HTR-8/SVneo (cell line): ENCODE measurements at places on chromosomes 16 and 17.

GRCh38 chr16:67392301-67393059, 818 bp downstream of the TPPP3 start:
- no peak for DNase-seq

GRCh38 chr17:34246446-34246845, 8.6 kb upstream of the CCL2 start:
- DNase-seq = no peak

DNA sequence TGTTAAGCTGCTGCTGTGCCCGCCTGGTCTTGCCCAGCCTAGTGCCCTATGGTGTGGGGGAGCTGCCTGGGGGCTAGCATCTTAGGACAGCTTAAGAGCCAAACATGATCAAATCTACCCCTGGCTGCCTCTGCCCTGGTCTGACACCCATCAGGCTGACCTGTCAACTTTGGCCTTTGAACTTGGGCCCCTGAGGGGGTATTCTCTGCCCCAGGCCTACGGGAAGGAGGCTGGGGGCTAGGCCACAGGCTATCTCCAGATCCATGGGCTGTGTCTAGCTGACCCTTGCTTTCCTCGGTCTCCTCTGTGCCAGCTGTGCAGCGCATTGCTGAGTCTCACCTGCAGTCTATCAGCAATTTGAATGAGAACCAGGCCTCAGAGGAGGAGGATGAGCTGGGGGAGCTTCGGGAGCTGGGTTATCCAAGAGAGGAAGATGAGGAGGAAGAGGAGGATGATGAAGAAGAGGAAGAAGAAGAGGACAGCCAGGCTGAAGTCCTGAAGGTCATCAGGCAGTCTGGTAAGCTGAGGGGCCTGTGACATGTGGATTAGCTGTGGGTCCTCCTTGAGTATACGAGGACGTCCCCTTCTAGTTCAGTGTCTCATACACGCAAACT, 3.3 kb upstream of the STARD3 start:
- DNase-seq = no peak

- DNase-seq = no peak
These were observed 38.4 kb upstream of the ENDOV start for GRCh38 chr17:80376531-80376930.

GRCh38 chr17:66476014-66476413, 173.6 kb downstream of the PRKCA start:
- no peak for DNase-seq

GRCh38 chr17:49664706-49665211, 13.1 kb downstream of the SPOP start:
- no peak for DNase-seq

DNA sequence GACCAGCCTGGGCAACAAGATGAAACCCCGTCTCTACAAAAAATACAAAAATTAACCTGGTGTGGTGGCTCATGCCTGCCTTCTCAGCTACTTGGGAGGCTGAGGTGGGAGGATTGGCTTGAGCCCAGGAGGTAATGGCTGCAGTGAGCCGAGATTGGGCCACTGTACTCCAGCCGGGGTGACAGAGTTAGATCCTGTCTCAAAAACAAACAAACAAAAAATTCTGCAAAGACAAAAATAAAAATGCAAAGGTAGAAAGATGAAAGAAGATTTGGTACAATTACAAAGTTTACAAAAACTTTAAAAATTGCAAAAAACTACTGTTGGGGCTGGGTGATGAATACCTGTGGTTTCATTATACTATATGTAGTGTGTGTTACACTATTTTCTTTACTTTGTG, 5.5 kb upstream of the CDH1 start:
- DNase-seq = no peak

DNA sequence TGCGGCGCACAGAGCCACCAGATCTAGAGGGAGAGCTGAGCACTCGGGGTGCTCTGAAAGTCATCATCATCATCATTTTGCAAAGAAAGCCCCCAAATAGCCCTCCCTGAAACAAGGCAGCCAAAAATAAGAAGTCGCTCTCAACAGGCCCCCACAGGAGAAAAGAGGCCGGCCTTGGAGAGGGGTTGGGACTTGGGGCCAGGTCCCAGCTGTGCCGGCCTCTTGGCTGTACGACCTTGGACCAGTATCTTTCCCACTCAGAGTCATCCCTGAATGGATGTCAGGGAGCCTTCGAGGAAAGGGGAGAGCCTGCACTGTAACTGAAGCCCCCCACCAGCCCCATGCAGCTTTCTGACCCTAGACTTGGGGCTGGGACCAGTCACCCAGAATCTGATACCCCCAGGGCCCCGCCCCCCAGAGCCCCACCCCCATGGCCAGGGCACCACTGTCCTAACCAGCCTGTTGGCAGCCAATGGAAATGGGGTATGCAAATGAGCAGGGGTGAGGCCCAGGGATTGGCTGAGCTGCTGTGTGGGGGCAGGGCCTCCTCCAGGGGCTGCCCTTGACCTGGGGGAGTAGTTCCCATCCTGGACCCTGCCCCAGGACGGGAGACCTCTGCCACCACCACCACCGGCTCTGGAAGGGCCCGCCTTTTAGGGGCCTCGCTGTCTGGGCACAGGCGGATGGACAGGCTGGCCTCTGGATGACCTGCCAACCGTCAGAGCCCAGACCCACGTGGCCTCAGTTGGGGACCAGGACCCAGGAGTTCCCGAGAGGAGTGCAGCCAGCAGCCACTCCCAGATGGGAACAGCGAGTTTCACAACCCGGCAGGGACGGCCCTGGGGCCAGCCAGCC, 15.4 kb downstream of the ZFPM1 start:
- DNase-seq = no peak

DNA sequence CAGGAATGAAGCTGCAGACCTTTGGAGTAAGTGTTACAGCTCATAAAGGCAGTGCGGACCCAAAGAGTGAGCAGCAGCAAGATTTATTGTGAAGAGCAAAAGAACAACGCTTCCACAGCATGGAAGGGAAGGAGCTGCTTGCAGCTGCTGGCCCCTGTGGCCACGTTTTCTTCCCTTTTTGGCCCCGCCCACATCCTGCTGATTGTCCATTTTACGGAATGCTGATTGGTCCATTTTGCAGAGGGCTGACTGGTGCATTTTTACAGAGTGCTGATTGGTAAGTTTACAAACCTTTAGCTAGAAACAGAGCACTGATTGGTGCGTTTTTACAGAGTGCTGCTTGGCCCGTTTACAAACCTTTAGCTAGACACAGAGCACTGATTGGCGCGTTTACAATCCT, 841.5 kb downstream of the CDH11 start:
- DNase-seq = no peak

DNA sequence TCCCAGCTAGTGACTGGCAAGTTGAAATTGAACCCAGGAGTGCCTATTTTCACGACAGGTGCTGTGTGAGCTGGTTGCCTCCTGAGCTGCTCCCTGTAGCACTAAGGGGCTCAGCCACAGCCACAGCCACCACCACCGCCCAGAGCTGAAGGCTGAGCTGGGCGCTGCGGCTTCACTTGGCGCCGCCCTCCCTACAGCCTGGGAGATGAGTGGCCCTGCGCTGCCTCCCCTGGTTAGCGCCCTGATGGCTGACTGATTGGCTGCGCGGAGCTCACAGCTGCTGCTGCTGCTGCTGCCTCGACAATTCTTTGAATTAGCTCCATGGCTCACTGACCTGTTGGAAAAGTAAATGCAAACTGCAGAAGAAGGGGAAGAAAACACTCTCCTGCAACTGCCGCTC, 91.8 kb upstream of the TMEM132E start:
- no peak for DNase-seq

DNA sequence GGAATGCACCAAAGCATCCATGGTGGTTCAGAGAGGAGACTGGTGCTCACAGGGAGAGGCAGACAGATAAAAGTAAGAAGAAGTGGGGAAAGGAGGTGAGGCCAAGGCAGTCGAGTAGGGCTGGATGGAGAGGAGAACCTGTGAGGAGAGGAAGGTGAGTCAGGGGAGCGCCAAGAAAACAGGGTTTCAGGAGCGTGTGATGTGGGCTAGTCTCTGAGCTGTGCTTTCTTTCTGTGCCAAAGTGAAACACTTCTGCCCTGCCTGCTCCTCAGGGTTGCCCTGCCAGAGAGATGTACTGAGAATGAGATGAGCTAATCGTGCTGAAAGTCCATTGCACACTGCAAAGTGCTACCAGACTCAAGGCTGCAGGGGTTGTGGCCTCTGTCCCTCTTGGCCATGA, 310.7 kb upstream of the CCL2 start:
- DNase-seq = no peak

DNA sequence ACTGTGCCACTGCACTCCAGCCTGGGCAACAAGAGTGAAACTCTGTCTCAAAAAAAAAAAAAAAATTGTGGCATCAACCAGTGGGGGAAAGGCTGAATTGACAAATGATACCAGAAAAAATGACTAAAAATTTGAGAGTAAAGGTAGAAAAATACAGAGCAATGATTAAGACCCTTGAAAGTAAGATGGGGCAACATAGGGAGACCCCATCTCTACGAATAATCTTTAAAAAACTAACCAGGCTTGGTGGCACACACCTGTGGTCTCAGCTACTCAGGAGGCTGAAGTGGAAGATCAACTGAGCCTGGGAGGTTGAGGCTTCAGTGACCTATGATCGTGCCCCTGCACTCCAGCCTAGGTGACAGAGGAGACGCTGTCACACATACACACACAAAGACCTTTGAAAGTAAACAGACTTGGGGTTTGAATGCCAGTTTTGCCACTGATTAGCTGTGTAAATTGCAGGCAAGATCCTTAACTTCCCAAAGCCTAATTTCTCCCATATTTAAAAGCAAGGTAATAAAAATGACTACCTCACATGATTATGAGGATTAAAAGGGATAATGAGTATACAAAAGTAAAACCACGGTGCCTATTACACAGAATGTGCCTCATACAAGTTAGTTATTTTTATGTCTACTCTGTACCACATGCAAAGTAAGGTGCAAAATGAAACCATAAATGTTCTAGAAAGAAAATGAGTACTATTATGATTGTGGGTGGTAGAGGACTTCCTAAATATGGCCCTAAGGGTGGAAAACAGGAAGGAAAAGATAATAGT, 21.7 kb upstream of the PAFAH1B1 start:
- no peak for DNase-seq

DNA sequence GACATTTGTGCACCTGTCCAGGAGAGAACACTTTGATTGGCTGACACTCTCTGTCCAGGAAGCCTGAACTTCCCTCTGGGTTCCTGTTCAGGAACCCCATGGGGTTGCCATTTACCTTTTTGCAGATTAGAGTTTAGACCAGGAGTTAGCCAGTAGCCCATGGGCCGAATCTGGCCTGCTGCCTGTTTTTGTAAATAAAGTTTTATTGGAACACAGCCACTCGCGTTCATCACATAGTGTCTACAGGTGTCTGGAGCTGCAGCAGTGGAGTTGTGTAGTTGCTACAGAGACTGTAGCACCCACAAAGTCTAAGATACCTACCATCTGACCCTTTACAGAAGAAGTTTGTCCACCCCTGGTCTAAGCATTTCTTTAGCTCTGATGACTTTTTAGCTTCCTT, 70.9 kb downstream of the ABCC1 start:
- no peak for DNase-seq

- no peak for DNase-seq
These were observed 170.3 kb upstream of the RPH3AL start for GRCh38 chr17:522919-523318.

DNA sequence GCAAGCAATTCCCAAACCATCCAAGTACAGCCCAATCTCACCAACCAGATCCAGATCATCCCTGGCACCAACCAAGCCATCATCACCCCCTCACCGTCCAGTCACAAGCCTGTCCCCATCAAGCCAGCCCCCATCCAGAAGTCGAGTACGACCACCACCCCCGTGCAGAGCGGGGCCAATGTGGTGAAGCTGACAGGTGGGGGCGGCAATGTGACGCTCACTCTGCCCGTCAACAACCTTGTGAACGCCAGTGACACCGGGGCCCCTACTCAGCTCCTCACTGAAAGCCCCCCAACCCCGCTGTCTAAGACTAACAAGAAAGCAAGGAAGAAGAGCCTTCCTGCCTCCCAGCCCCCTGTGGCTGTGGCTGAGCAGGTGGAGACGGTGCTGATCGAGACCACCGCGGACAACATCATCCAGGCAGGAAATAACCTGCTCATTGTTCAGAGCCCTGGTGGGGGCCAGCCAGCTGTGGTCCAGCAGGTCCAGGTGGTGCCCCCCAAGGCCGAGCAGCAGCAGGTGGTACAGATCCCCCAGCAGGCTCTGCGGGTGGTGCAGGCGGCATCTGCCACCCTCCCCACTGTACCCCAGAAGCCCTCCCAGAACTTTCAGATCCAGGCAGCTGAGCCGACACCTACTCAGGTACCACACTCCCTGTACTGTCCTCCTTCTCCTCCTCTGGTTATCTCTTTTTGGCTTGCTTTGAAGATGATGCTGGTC, 20.6 kb downstream of the SP2 start:
- DNase-seq = no peak

GRCh38 chr16:71339236-71340171, 19.0 kb upstream of the CALB2 start:
- DNase-seq = no peak

DNA sequence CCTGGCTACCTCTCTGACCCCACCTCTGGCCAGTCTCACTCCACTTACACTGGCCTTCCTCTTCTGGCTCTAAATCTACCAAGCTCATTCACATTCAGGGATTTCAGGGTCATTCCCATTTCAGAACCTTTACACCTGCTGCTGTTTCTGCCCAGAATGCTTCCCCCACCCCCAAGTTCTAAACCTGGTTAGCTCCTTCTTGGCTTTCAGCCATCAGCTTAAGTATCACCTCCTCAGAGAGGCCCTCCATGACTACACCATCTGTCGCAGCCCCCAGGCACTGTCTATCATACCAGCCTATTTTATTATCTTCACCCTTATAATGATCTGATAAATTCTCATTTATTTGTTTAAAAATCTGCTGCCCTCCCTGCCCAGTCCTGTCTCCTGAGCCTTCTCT, 23.3 kb upstream of the NGFR start:
- no peak for DNase-seq

DNA sequence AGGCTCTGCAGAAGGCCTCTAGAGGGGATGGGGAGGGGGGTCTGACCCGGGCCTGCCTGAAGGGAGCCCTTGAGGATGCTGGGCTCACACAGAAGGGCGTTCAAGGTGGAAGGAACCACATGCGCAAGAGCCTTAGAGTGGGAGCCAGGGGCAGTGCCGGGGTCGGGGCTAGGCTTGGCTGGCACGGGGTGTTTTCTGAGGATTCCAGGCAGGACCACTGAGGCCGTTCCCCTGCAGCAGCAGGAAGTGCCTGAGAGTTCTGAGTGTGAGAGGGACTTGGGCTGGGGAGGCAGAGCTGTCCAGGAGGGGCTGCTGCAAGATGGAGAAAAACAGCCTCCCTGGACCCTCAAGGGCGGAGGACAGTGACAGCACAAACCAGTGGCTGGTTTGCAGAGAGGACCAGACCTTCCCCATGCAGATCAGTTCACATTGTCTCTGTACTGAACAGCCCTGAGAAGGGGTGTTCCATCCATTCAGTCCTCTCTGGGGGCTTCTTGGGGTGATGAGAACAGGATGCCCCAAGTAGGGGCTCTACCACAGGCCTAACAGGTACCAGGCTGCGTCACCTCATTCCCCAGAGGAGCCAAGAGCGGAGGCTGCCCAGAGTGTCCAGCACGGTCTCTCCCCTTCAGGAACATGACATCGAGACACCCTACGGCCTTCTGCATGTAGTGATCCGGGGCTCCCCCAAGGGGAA, 3.4 kb downstream of the NDRG4 start:
- DNase-seq = no peak

- DNase-seq = no peak
These were observed 36.6 kb downstream of the C16orf78 start for GRCh38 chr16:49410226-49410625.
